ENCODE measurements at places on chromosomes 7 and 10.

DNA sequence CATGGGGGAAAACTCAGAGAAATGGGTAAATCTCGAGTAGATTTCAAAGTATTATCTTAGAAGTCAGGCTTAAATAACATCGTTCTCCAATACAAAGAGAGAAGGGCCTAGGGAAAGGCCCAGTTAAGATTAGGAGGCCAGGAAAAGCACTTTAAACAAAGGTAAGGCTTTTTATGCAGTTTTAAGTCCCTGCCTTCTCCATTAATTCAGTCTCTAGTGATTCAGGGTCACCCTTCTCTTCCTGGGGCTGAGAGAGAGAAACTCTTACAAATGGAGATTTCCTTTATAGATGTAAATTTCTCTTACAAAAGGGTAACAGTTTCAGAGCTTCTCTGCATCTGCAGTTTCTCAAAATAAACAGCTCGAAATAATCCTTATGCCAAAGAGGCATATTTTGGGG, 179.3 kb downstream of the HECW1 start:
- no peak for DNase-seq

DNA sequence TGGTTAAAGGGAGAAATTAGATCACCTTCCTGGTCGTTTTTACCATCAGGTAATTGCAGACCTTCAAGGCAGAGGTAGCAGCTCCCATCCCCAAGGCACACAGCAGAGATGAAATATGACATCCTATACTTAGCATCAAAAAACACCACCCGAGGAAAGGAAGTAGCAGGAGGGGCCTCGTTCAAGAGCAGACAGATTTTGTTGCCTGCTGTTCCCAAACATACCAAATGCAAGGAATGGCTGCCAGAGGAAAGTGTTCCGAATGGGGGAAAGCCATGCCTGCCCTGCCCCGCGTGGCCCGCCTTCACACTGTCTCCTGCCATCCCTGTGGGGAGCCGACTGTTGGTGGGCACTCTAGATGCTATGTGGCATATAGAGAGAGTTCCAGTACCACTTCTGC, 18.0 kb downstream of the FKBP6 start:
- DNase-seq: no peak

DNA sequence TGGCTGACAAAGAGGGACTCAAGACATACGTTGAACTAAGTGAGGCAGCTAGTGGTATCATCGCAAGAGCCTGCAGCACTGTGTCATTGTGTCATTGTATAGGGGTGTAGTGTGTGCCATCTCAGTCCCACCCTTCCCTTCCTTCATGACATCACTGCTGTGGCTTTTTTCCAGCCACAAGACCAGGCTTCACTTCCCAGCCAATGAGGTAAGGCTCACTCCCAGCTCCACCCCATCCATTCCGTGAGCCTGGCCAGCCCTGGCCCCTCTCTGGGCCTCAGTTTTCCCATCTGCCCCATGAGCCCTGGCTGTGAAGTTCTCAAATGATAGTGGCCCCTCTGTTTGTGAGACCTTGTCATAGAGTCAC, 134.3 kb upstream of the ZMIZ1 start:
- no peak for DNase-seq

- DNase-seq: no peak
Observed at GRCh38 chr10:108872854-108873253, 1050.5 kb downstream of the XPNPEP1 start.

DNA sequence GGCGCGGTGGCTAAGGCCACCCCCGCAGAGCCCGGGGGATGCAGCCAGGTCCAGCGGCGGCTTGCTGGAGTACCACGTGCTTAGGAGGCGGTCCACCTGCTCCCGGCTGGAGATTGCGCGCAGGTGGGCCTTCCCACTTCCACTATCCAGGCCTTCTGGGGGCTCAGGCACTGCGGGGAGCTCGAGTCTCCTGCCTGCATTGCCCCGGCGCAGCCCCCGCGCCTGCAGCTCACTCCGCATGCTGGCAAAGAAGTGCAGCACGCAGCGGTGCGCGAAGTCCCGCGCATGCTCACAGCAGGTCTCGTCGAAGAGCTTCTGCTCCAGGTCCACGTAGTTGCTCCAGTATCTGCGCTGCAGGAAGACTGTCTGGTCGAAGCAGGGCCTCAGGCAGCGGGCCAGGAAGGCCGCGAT, 5.8 kb downstream of the CALHM3 start:
- no peak for DNase-seq

DNA sequence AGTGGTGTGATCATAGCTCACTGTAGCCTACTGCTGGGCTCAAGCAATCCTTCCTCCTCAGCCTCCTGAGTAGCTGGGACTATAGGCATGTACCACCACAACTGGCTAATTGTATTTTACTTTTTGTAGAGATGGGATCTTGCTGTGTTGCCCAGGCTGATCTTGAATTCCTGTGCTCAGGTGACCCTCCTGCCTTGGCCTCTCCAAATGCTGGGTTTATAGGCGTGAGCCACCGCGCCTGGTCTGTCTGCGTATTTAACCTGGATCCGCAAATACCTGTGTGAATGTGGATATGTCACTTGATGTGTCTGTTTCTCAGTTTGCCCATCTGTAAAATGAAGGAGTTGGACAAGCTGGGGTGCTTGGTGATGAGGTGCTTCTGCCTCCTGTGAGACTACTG, 123.9 kb downstream of the BAMBI start:
- DNase-seq: no peak

DNA sequence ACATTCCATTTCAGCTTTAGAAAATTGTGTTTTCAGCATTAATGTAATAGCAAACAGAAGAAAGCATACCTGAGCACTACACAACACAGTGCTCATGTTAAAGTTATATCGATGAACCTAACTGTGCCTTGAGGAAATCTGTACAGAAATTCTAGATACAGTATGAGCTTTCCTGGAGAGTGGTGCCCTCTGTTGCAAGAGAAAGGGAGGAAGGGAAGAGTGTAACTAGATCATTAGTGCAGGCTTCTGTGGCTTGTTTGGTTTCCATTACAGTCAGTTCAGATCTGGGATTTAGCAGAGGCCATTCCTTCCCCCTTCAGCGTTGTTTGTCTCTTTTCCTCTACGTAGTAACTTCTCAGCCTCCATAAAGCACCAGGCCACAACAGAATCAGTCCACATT, 139.7 kb downstream of the HTR7 start:
- DNase-seq: no peak

DNA sequence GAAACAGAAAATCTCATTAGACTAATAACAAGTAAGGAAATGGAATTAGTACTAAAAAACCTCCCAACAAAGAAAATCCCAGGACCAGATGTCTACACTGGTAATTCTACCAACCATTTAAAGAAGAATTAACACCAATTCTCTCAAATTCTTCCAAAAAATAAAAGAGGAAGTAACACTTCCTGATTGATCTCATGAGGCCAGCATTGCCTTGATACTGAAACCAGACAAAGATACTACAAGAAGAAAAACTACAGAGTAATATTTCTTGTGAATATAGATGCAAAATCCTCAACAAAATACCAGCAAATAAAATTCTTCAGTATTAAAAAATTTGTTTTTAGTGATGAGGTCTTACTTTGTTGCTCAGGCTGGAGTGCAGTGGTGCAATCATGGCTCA, 21.3 kb downstream of the GCK start:
- DNase-seq: no peak

DNA sequence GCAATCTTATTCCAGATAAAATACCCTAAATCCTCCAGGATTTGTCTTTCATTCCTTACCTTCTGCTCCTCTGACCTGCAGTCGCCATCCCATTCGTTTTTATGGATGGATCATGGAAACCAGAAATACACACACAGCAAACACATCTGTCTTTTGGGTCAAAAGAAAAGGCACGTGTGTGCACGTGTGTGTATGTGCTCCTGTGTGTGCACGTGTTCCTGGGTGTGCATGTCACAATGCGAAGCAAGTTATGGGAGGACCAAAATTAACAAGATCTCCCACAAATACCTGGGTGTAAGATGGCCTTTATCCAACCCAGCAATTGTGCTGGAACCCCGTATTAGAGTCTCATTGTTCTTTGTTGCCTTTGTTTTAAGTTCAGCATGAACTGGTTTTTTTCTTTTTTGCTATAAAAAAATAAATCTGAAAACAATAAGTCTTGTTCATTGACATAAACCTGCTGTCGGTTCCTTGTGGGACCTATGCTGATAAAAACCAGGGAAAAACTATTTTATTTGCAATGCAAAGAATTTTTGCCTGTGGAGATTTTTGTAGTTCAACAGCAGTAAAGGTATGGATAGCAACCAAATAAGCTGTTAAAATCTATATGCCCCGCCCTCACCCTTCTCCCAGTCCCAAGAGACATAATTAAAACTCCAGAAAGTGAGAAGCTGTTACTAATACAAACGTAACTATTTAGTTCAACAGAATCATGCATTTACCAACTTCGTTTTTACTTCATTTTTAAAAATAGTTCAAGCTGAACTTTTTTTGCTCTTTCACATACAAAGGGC, 229.6 kb downstream of the CREB5 start:
- DNase-seq: no peak

GRCh38 chr10:123502983-123503382, 163.2 kb upstream of the GPR26 start:
- no peak for DNase-seq

GRCh38 chr7:18499407-18500177, 4.0 kb downstream of the HDAC9 start:
- no peak for DNase-seq

GRCh38 chr10:27626890-27627289, 118.7 kb downstream of the MKX start:
- no peak for DNase-seq

DNA sequence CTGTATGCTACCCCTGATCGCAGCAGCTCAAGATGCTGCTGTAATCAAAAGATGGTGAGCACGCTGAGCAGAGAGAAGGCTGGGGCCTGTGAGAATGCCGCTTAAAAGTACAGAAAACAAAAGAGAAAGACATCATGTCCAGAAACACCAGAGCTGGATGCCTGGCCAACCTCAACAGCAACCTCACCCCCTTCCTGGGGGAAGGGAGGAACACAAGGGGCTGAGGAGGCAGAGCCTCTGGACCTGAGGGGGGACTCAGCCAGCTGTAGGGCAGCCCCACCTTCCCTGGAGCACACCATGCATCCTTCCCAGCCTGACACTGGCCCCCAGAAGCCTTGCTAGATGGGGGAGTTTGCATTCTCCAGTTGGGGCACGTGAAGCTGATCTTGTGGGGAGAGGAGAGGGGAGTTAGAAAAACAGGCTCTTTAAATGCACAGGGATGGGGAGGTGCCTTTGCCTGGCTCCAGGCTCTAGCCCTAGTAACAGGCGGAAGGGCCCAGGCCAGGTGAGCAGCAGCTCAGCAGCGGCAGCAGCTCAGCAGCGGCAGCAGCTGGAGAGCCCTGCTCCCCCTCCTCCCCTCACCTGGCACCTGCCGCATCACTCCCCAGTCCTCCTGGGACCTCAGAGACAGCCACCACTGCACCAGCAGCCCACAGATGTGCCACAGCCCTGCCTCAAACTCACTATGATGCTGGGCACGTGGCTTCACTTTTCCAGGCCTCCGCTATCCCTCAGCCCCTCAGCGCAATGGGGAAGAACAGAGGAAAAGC, 156.3 kb downstream of the NEURL1 start:
- DNase-seq: no peak

DNA sequence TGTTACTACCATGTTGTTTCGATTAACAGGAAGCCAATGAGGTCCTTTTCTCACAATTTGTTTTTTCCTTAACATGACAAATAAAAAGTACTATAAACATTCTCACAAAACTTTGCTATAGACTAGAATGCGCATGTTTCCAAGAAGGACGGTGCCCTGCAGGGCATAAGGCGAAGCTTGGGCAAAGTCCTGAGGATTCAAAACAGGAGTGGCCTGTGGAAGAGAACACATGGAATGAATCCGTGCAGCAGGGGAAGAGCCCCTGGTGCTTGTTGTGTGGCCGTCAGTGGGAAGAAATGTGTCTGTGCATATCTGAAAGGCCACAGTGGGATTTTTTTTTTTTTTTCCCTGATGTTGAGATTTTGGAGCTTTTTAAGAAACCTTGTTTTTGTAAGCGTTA, 67.6 kb downstream of the ITGA8 start:
- no peak for DNase-seq

DNA sequence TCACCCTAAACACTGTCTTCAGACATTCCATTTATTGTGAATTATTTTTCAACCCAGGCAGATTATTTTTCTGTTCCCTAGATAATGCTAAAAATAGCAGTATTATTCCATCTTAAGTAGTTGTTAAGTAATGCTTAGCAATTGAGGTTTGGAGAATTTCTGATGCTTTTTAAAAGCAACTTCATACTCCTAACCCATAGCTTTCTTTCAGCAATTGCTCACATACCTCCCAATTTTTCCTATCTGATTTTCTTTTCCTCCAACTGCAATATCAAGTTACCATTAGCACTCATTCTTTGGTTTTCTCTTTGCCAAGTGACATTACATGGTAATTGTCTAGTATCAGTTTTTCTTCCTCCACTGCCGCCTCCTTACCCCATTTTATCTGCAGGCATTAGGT, 104.7 kb downstream of the GPR85 start:
- DNase-seq: no peak

GRCh38 chr7:25024066-25024465, 44.1 kb upstream of the OSBPL3 start:
- no peak for DNase-seq

- DNase-seq: no peak
Observed at GRCh38 chr10:121085367-121085766, 234.2 kb downstream of the WDR11 start.

- no peak for DNase-seq
Observed at GRCh38 chr10:58773341-58773740, 260.7 kb downstream of the BICC1 start.

DNA sequence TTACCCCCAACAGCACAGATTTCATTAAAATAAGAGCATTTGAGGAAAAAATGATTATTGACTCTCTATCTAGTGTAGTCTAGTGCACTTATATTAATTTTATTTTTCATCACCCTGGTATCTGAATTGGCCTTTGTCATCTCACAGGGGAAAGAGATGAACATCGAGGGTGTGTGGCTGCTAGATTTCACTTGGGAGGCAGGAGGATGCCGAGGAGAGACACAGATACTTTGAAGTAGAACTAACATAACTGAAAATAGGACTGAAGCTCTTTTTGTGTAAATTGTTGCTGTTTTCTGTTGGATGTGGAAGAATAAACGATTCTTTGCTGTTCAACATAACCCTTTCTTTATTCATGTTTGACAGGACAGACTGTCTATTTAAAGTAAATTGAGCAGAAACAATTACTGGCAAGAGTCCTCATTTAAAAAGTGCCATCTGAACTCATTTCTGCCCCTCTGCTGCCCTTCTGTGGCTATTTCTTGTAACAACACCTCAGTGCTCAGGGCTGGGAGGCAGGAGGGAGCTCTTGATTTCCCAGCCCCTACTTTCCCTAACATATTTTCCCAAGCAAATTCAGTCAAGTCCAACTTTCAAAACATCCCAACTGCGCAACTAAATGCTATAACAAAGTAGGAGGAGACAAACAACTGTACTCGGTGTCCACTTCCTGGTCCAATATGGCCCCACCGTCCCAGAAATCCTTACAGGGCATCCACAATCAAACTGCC, 15.6 kb downstream of the LYZL1 start:
- peak; percentile 29 for DNase-seq

GRCh38 chr7:103937680-103938079, 51.8 kb downstream of the RELN start:
- no peak for DNase-seq

DNA sequence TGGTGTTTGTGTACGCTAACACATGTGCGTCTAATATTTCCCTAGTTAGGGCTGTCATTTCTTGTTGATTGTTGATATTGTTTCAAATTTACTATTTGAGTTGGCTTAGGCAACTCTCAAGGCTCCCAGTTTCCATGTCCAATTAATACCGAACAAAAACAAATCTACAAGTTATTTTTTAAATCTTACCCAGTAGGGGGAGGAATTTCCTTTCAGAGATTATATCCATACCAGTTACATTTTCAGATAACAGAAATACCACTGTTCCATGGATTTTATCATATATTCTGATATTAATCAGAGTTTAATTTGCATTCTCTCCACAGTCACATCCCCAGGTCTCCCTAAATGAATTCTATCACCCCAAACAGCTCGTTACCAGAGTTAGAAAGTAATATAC, 7.2 kb upstream of the AKR1B10 start:
- DNase-seq: no peak

Data from CD4-positive, alpha-beta T cell treated with Interleukin-17A for 4 hours (primary cell).